ENCODE measurements at places on chromosomes 4 and X.

DNA sequence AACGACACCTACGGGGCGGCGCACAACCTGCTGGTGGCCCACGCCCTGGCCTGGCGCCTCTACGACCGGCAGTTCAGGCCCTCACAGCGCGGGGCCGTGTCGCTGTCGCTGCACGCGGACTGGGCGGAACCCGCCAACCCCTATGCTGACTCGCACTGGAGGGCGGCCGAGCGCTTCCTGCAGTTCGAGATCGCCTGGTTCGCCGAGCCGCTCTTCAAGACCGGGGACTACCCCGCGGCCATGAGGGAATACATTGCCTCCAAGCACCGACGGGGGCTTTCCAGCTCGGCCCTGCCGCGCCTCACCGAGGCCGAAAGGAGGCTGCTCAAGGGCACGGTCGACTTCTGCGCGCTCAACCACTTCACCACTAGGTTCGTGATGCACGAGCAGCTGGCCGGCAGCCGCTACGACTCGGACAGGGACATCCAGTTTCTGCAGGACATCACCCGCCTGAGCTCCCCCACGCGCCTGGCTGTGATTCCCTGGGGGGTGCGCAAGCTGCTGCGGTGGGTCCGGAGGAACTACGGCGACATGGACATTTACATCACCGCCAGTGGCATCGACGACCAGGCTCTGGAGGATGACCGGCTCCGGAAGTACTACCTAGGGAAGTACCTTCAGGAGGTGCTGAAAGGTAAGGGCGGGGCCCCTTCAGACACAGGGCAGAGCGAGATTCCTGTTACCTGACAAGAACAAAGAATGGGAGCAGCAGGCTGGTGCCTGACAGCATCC, 11.7 kb downstream of the RPL9 start:
- no peak for DNase-seq

DNA sequence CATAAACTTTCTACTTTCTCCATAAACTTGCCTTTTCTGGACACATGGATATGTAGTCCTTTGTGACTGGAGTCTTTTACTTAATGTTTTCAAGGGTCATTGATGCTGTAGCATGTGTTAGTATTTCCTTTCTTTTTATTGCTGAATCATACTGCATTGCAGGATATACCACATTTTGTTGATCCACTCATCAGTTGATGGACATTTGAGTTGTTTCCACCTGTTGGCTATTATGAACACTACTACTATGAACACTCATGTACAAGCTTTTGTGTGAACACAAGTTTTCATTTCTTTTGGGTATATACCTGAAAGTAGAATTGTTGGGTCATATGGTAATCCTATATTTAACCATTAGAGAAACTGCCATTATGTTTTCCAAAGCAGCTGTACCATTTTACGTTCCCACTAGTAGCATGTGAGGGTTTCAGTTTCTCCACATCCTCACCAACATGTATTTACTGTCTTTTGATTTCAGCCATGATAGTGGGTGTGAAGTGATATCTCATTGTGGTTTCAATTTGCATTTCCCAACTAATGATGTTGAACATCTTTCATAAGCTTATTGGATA, 26.3 kb upstream of the GPM6B start:
- no peak for DNase-seq

DNA sequence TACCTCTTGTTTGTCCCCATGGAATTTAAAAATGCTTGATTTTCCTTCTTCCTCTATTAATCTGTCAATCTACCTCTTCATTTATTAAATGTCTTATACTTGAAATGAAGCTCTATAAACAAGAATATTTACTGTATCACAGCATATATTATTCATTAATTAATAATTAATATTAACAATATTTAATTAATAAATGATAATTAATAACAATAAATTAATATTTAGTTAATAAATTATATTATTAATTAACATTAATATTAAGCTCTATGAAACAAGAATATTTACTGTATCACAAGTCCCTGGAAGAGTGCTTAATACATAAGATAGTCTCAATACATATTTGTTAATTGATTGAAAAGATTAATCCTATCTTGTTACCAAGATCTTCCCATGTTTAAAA, 306.6 kb downstream of the STPG2 start:
- DNase-seq: no peak

DNA sequence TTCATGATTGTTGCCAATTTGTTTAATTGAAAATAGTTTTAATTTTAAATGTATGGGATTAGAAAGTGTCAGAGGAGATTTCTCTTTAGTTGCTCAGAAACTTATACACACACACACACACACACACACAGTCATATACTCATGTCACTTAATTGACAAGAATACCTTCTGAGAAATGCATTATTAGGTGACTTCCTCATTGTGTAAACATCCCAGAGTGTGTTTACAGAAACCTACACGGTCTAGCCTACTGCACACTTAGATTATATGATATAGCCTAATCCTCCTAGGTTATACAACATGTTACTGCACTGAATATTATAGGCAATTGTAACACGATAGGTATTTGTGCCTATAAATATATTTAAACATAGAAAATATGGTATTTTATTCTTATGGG, 1327.4 kb downstream of the FSTL5 start:
- no peak for DNase-seq

GRCh38 chr4:69360271-69360670, 80.0 kb downstream of the UGT2B28 start:
- DNase-seq: no peak

DNA sequence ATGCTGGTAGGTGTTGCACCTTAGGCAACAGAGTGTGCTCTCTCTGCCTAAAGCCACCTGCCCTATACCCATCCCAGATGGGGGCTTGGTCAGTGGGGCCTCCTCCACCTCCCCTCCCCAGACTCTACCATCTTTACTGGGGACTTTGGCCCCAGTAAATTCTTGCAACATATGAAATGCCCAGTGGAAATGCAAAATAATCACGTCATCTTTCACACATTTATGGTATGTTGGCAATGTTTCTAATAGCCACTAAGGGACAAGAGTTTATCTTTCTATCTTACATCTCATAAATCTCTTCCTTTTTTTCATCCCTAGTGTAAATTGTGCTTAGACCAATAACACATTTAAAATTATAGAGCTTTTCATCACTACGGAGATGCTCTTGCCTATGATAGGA, 103.0 kb upstream of the MAML3 start:
- no peak for DNase-seq

GRCh38 chrX:45807572-45808425, 607.1 kb upstream of the DIPK2B start:
- DNase-seq: no peak

GRCh38 chr4:30769093-30769492, 48.9 kb downstream of the PCDH7 start:
- no peak for DNase-seq

DNA sequence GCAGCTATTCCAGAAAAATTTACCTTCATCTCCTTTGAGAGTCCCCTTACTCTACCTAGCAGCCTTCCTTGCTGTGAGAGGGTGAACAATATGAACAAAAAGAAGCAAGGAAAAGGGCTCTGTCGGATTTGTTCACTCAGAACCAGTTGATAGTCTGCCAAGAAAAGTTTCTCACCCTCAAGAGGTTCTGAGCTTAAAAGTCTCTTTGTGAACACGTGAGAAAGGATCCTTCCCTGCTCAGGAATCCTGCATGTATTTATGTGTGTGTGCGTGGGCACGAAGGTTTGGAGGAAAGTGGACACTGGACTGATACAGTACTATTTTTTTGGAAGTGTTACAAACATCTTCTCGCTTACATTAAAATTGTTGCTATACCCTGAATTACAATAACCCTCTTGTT, 178.6 kb upstream of the JADE1 start:
- DNase-seq: no peak

DNA sequence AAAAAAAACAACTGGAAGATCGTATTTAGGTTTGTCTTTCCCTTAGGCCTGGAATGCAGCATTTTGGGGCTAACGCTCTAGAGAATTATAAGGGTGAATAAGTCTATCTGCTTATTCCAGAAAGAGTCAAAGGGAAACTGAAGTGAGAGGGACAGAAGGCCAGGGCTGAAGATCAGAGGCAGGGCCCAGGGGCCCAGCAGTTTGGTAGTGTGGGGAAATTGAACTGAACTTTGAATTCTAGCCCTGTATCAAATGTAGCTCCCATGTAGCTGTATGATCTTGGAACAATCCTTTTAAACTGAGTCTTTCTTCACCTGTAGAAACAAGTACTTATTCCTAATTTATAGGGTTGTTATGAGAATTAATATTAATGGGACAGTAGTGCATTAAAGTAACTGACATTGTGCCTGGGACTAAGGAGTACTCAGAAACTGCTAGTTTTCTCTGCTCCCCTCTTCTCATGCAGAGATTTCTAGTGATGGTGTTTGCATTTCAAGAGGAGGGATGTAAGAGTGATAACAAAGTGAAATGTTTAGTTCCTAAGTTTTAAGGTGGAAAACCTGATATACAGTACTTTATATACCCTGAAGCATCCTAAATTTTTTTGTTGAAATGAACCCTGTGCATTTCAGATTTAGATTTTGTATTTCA, 30.4 kb downstream of the STOX2 start:
- no peak for DNase-seq

DNA sequence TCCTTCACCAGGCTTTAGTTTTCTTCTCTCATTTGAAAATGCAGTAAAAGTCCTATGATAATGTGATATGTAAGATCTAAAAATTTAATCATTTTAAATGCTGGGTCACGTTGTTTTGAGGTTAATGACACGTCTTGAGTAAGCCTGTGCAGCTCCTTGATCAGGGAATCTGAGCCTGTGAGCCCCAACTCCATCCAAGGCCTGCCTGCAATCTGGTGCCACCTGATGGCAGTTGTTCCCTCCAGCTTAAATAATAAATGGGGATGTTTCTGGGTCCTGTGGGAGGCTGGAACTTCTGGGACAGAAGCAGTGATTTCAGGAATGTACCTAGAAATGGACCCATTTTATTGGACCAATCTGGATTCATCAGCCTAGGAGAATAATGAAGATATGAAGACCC, 455.4 kb upstream of the ADGRL3 start:
- no peak for DNase-seq

- no peak for DNase-seq
Measured at GRCh38 chr4:114599903-114600552, 1.4 kb downstream of the UGT8 start.

DNA sequence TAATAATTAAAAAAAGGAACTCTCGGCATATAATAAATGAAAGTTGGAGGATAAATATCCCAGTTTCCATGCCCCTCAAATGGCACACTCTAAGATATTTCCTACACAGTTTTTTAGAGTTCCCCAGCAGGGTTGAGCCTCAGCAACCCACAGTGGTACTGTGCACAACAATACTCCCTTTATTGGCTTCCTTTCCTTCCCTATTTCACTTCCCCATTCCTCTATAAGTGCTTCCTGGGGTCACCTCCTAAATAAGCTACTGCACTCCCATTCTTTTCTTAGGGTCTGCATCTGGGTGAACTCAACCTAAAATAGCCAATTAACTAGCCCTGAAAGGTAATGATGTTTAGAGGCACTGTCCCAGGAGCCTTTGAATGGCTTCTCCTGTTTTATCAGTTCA, 76.4 kb upstream of the NHS start:
- no peak for DNase-seq

GRCh38 chr4:76569225-76569624, 134.2 kb downstream of the SHROOM3 start:
- no peak for DNase-seq

- DNase-seq: no peak
Measured at GRCh38 chr4:81213671-81214070, 1.4 kb downstream of the PRKG2 start.

GRCh38 chrX:41705042-41705441, 16.3 kb downstream of the GPR34 start:
- no peak for DNase-seq

- DNase-seq: no peak
Measured at GRCh38 chr4:1736812-1737211, 15.5 kb downstream of the TACC3 start.

DNA sequence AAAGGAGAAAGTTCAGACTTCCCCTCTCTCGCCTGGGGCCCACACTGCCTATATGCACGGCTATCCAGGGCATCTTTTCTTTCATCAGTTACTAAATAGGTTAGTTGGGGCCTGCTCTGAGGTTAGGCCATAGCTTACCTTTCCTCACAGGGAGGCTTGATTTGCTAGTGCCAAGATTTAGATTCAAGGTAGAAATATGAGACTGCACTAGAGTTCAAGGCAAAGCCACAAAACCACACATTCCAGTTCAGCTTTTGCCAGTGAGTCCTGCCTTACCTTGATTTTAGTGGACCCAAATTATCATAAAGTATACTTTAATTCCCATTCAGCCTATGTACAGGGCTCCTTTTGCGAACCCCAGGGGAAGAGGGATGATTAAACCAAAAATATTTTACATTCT, 762.8 kb downstream of the PDHA2 start:
- DNase-seq: no peak

GRCh38 chr4:138164208-138164607, 77.9 kb downstream of the SLC7A11 start:
- DNase-seq: no peak

DNA sequence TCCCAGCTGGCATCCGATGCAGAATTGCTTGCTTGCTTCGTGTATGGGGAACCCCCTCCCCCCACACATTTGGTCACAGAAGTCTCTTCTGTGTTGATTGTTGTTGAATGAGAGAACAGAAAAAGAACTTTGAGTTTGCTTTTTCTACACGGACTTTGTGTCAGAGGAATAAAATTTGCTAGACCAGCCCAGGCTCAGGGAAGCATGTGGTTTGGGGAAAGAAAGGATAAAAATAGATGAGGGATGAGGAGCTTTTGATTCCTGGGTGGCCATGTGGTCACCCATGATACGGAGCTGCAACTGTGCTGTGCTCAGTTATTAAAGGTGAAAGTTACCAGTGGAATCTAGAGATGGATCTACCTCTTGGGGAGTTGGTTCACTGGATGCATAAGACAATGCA, 34.2 kb upstream of the ESX1 start:
- DNase-seq: no peak

GRCh38 chrX:21678048-21678612, 20.0 kb upstream of the KLHL34 start:
- no peak for DNase-seq

GRCh38 chr4:187460016-187460415, 535.6 kb upstream of the ZFP42 start:
- no peak for DNase-seq

DNA sequence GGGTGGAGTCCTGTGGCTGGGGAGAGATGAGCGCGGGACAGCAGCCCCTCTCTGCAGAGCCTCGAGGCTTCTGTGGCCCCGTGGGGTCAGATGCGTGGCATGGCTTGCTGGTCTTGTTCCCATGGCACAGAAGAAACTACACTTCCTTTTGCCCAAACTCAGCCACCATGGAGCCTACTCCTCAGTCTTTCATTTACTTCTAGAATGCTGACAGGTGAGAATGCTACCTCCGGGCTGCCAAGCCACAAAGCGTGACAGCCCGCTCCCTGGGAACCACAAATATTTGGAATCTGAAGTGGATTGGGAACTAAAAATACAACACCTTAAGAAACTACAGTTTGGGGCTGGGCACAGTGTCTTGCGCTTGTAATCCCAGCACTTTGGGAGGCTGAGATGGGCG, 98.0 kb downstream of the TRAPPC11 start:
- no peak for DNase-seq

DNA sequence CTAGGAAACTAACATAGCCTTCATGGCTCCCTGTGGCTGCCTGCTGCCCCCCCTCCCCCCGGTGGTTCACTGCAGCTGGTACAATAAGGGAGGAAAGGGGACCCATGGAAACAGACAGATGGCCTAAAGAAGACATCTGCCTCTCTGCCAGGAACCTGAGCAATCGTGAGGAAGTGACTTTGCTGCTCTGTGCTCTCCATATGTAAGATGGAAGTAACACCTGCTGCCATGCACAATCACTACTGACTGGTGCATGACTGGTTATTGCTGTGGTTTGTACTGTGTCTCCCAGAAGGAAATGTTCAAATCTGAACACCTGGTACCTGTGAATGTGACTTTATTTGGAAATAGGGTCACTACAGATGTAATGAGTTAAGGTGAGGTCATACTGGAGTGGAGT, 43.6 kb downstream of the CD99L2 start:
- no peak for DNase-seq

- DNase-seq: no peak
Measured at GRCh38 chr4:105504744-105505143, 30.9 kb upstream of the PPA2 start.

Data from stimulated activated CD8-positive, alpha-beta memory T cell treated with anti-CD3 and anti-CD28 coated beads, Interleukin-7, amount 100 ng/mL, for 24 hours (primary cell).